ENCODE measurements at places on chromosomes 7 and 10. TPM values are rescaled to one million over a fixed set of nuclear protein-coding genes. Genes with fewer than 3 reads are reported as not detected.

Gene LIPM
- total RNA-seq: not detected

Gene KCND2
- total RNA-seq: not detected

Gene C10orf53
- not detected for total RNA-seq

Gene FAM25G
- total RNA-seq: not detected

Gene ACTA2
- total RNA-seq: 13.8 TPM

DNA sequence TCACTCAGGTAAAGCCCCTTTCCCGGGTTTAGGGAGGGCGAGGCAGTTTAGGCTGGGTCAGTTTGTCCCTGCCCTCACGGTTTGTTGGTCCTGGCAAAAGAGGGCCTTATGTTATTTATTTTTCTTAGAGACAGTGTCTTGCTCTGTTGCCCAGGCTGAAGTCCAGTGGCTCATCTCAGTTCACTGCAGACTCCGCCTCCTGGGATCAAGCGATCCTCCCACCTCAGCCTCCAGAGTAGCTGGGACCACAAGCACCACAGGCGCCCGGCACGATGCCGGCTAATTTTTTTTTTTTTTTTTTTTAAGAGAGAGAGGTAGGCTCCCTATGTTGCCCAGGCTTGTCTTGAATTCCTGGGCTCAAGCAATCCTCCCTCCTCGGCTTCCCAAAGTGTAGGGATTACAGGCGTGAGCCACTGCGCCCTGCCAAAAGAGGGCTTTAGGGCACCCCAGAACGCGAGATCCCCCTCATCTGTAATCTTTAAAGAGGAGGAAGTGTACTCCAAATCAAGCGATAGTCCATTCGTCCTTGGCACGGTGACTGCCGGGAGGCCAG is 626 bp upstream of the BMS1 start:
- no peak for DNase-seq
- no peaks in the 10 kb centered on the region for H3K27me3 ChIP-seq
- H3K4me1 ChIP-seq: peaks cover 3% of the 10 kb centered on the region
- H3K27ac ChIP-seq: peak overlapping the region; percentile 91
- peak overlapping the region; percentile 98 for H3K4me3 ChIP-seq

DNA sequence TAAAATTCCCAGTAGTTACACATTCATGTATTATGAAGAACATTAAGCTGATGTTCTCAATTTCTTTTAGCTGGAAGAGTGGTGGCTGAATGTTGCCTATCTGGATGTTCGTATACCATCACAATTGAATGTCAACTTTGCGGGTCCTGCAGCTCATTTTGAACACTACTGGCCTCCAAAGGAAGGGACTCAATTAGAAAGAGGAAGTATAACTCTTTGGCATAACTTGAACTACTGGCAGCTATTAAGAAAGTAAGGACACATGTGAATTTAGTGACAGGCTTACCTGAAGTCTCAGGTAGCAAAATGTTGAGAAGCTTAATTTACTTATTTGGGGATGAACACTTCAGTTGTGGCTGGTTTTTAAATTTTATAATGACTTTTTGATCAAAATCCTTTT is 15.9 kb downstream of the CROT start:
- no peak overlapping the region for H3K27ac ChIP-seq
- H3K27me3 ChIP-seq: no peaks in the 10 kb centered on the region
- DNase-seq: no peak
- H3K36me3 ChIP-seq: peaks cover 27% of the 10 kb centered on the region
- H3K4me1 ChIP-seq: no peaks in the 10 kb centered on the region

- peaks cover 3% of the 10 kb centered on the region for H3K27me3 ChIP-seq
- H3K27ac ChIP-seq: no peak overlapping the region
- no peaks in the 10 kb centered on the region for H3K36me3 ChIP-seq
These were observed 4.9 kb upstream of the TCAF1 start for GRCh38 chr7:143906895-143907294.

- H3K4me3 ChIP-seq: peak overlapping the region; percentile 86
- peaks cover 30% of the 10 kb centered on the region for H3K4me1 ChIP-seq
- peak overlapping the region; percentile 40 for H3K27ac ChIP-seq
- peaks cover 42% of the 10 kb centered on the region for H3K36me3 ChIP-seq
- no peaks in the 10 kb centered on the region for H3K27me3 ChIP-seq
These were observed 2.1 kb downstream of the SLC25A40 start for GRCh38 chr7:87874066-87874465.

DNA sequence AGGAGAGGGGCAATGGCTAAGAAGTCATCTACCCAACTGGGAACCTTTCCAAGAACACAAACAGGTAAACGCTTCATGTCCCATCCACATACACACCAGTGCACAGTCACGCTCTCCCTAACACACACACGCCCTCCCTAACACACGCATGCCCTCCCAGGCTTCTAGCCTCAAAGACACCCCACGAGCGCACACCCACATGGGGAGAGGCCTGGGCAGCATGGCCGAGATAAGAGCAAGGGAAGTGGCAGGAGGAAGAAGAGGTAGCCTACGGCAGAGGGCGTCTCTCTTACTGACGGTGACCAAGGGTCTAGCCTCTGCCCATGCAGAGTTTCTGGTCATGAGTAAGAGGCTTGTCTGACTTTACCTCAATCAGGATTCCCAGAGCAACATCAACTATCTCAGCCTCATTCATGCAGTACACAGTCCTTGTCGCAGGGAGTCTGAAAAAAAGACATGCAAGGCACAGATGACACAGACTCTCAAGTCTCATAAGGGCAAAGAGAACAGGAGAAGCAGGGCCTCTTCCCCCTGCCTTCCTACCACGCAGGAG is 3.1 kb downstream of the CYREN start:
- H3K36me3 ChIP-seq: peaks cover 36% of the 10 kb centered on the region
- H3K4me3 ChIP-seq: peak overlapping the region; percentile 92
- H3K27ac ChIP-seq: peak overlapping the region; percentile 39
- no peak for DNase-seq

GRCh38 chr10:104002911-104003310 is 36.0 kb downstream of the SLK start:
- no peak for DNase-seq
- H3K27ac ChIP-seq: no peak overlapping the region
- peaks cover 30% of the 10 kb centered on the region for H3K36me3 ChIP-seq
- H3K27me3 ChIP-seq: no peaks in the 10 kb centered on the region
- no peak overlapping the region for H3K4me3 ChIP-seq
- peaks cover 3% of the 10 kb centered on the region for H3K4me1 ChIP-seq

- no peak for DNase-seq
- no peak overlapping the region for H3K4me3 ChIP-seq
- no peak overlapping the region for H3K27ac ChIP-seq
- no peaks in the 10 kb centered on the region for H3K27me3 ChIP-seq
- peaks cover 9% of the 10 kb centered on the region for H3K4me1 ChIP-seq
- peaks cover 22% of the 10 kb centered on the region for H3K36me3 ChIP-seq
These were observed 21.9 kb downstream of the BNIP3 start for GRCh38 chr10:131959841-131960240.

GRCh38 chr7:99557196-99557607 is 1.2 kb upstream of the ZNF655 start:
- H3K36me3 ChIP-seq: peaks cover 39% of the 10 kb centered on the region
- H3K27me3 ChIP-seq: no peaks in the 10 kb centered on the region
- H3K4me3 ChIP-seq: peak overlapping the region; percentile 100
- no peak for DNase-seq
- peaks cover 37% of the 10 kb centered on the region for H3K4me1 ChIP-seq

GRCh38 chr10:3987143-3987974 is 202.3 kb upstream of the KLF6 start:
- no peak overlapping the region for H3K27ac ChIP-seq
- peaks cover 17% of the 10 kb centered on the region for H3K4me1 ChIP-seq
- H3K4me3 ChIP-seq: no peak overlapping the region
- no peak for DNase-seq
- H3K36me3 ChIP-seq: peaks cover 22% of the 10 kb centered on the region
- H3K27me3 ChIP-seq: no peaks in the 10 kb centered on the region

GRCh38 chr10:84511709-84512285 is 183.4 kb downstream of the CCSER2 start:
- H3K27ac ChIP-seq: no peak overlapping the region
- no peaks in the 10 kb centered on the region for H3K27me3 ChIP-seq
- H3K36me3 ChIP-seq: peaks cover 20% of the 10 kb centered on the region

GRCh38 chr10:132859084-132859855 is 73.3 kb upstream of the NKX6-2 start:
- no peak overlapping the region for H3K4me3 ChIP-seq
- H3K4me1 ChIP-seq: peaks cover 7% of the 10 kb centered on the region
